Fibroblast of the aortic adventitia (primary cell): ENCODE measurements at places on chromosomes 5 and 9. TPM values are rescaled to one million over a fixed set of nuclear protein-coding genes. Genes with fewer than 3 reads are reported as not detected.

GRCh38 chr9:90600029-90600428 lies 42.6 kb downstream of the DIRAS2 start:
- no peak for DNase-seq

The GRIA1 gene
- total RNA-seq, result 1.2 TPM in 1 of 2 replicates, not detected in the other

The SLC6A19 gene
- not detected in 2 replicates for total RNA-seq

DNA sequence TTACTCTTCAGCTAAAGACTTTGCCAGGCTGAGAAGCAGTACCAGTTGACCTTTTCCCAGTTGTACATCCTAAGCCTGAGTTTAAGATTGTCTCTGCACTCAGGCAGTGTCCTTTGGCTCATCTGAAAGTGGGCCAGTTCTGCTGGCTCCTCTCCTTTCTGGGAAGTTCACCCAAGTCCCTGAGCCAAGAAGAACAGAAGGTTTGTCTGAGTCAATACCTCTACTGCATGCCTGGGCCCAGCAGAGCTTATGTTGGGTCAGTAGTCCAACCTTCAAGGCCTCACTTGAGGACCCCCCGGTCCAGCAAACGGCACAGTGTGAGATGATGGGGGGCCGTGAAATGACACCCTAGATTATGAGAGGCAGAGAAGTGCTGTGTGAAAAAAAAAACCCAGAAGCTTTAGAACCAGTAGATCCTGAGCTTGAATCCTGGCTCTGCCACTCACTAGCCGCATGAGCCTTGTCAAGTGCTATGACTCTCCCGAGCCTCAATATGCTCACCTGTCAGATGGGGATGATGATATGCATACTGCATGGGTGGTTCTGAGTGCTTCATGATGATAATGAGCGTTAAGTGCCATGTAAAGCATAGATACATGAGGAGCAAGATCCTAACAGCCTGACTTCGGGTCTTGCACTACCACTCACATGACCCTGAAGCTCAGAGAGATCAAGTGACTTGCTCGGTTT lies 156.0 kb downstream of the MACROH2A1 start:
- DNase-seq, result peak; percentile 75

GRCh38 chr9:89687188-89687587 lies 82.4 kb downstream of the GADD45G start:
- no peak for DNase-seq

The C5orf52 gene
- not detected in 2 replicates for total RNA-seq

GRCh38 chr9:136539427-136540421 lies 6.1 kb downstream of the NOTCH1 start:
- DNase-seq, result no peak

The FBP1 gene
- not detected in 2 replicates for total RNA-seq

DNA sequence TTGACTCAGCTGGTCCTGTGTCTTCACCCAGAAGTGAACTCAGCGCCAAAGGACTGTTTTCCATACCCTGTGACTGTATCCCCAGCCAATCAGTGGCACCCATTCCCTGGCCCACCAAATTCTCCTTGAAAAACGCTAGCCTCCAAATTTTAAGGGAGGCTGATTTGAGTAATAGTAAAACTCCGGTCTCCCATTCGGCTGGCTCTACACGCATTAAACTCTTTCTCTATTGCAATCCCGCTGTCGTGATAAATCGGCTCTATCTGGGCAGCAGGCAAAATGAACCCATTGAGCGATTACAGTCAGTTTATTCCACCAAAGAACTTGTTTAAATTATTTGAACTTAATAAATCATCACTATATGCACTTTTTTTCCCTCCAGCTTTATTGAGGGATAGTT lies 55.9 kb upstream of the PPP1R26 start:
- no peak for DNase-seq

The SOHLH1 gene
- not detected in 2 replicates for total RNA-seq

DNA sequence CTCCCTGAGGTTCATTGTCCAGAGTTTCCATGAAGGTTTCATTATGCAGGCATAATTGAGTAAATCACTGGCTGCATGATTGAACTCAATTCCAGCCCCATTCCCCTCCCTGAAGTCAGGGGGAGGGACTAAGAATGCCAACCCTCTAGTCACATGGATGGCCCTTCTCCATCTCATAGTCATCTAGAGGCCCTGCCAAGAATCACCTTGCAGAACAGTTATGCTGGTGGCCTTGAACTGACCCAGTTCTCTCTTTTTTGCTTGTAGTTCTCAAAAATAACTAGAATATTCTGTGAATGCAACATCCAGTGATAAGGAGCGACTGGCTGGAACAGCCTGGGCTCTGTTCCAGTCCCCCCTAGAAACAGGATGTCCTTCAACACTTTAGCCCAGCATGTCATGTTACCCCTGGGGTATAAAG lies 31.7 kb downstream of the SLC35A4 start:
- peak; percentile 59 for DNase-seq

The QRFP gene
- total RNA-seq, result not detected in 2 replicates

DNA sequence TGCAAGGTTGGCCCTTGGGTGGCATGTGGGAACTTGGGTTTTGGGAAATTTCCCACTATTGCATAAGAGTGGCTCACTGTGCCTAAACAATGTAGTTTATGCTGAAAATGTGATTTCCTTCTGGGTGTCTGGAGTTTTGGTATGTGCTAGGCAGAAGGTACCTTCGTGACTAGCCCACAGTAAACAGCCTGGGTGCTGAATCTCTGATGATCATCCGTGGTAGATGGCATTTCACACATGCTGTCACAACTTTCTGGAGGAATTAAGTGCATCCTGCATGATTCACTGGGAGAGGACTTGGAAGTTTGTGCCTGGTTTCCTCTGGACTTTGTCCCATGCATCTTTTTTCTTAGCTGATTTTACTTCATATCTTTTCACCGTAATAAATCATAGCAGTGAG lies 64.5 kb downstream of the LNPEP start:
- peak; percentile 2 for DNase-seq

- DNase-seq, result peak; percentile 78
These were observed 42.3 kb downstream of the MACROH2A1 start for GRCh38 chr5:135356522-135357318.

- no peak for DNase-seq
These were observed 161.2 kb downstream of the RGS3 start for GRCh38 chr9:113624721-113625120.

The GABRP gene
- total RNA-seq, result not detected in 2 replicates

The SLC35D2 gene
- 7.8 and 14.6 TPM in 2 replicates for total RNA-seq

The TNPO1 gene
- total RNA-seq, result 253 and 1,825 TPM in 2 replicates

GRCh38 chr9:81125446-81126092 lies 563.8 kb downstream of the TLE1 start:
- peak; percentile 6 for DNase-seq

GRCh38 chr5:160507221-160507721 lies 85.6 kb downstream of the PTTG1 start:
- DNase-seq, result peak; percentile 63

DNA sequence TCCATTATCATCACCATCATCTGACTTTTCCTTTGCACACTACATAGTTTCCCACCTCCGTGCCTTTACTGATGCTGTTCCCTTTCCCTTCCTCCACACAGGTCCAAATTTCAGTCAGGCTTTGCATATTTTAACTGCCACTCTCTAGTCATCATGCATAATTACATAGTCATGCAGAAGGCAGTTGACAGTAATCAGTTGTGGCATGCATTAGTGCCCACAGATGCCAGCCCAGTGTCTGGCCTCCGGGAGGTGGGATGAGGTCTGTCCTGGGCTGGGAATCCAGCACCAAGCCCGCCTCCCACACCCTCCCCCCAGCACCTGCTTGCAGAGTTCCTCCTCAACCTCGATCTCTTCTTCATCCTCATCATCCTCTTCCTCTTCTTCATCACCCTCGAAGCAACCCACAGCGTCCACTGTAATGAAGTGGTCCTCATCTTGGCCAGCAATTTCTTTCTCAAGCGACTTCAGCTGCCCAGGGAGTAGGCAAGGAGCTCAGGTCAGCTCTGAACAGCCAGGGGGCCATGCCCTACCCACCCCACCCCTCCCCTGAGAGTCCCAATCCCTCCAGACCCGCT lies 8.8 kb downstream of the BBLN start:
- no peak for DNase-seq

The KCNIP1 gene
- total RNA-seq, result not detected in 2 replicates

GRCh38 chr5:139664727-139665351 lies 16.7 kb downstream of the CXXC5 start:
- DNase-seq, result no peak

The C9orf50 gene
- 0.98 TPM in 1 of 2 replicates, not detected in the other for total RNA-seq

The DENND1A gene
- 13.1 and 27.7 TPM in 2 replicates for total RNA-seq

- DNase-seq, result no peak
These were observed 1.8 kb upstream of the TSC1 start for GRCh38 chr9:132946211-132946610.

GRCh38 chr9:122051351-122052321 lies 41.5 kb downstream of the TTLL11 start:
- DNase-seq, result peak; percentile 18

The MEIKIN gene
- not detected in 2 replicates for total RNA-seq

DNA sequence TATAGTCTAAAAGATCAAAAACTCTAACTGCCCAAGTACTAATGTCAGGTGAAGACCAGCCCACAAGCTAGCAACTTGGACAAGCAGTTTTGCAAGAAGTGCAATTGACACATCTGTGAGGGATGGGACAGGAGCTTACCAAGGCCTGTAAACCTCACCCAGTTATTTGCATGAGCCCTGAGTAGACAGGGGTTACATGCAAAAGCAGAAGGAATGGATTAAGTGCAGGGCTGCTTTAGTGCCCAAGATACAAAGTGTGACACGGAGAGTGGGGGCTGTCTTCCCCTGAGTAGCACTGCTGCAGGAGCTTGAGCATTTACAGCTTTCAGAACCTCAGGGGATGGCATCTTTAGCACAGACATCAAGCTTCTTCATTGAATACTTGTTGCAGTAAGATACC lies 286.7 kb downstream of the ELAVL2 start:
- no peak for DNase-seq

The TMED9 gene
- total RNA-seq, result 40.9 and 90.7 TPM in 2 replicates

The CYLC2 gene
- total RNA-seq, result not detected in 2 replicates

The CCL21 gene
- not detected in 2 replicates for total RNA-seq

The FGF10 gene
- total RNA-seq, result 0.16 and 1.2 TPM in 2 replicates

GRCh38 chr5:171845040-171845630 lies 59.5 kb downstream of the SMIM23 start:
- DNase-seq, result no peak

GRCh38 chr5:61744690-61745619 lies 412.9 kb downstream of the ZSWIM6 start:
- no peak for DNase-seq

- no peak for DNase-seq
These were observed 26.1 kb downstream of the AP3B1 start for GRCh38 chr5:78268356-78268755.
